Urothelium cell line (cell line): ENCODE measurements at places on chromosomes 12 and 14.

DNA sequence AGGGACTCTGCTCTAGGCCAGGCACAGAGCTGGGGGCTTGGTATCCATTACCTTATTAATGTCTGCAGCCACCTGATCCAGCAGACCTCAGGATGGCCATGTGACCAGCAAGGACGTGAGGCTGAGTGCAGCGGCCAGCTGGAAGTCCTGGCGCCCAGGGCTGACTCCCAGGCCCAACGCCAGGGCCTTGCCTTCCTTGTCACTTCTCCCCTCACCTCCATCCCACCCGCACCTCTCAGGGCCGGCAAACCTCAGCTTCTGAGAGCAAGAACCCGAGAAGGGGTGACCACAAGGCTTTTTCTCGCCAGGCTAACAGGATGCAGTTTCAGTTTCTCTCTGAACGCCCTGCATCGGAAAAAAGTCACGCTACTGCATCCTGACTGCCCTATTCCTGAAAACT, 15.4 kb downstream of the RAB35 start:
- DNase-seq, result no peak

- DNase-seq, result no peak
Measured at GRCh38 chr12:72610854-72611358, 338.7 kb downstream of the TRHDE start.

GRCh38 chr14:74980731-74981461, 21.8 kb upstream of the EIF2B2 start:
- DNase-seq, result no peak

DNA sequence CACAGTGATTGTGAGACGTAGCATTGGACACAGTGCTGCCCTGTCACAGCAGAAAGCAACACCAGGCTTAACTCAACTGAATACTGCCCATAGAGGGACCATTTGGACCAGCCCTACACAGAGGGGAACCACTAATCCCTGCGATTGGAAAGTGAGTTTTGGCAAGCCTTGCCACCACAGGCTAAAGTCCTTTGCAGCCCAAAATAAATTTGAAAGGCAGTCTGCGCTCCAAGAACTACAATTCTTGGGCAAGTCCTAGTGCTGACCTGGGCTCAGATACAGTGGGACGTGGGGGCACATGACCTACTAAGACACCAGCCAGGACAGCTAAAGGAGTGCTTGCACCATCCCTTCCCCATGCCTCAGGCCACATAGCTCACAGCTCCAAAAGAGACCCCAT, 331.4 kb upstream of the GARIN2 start:
- no peak for DNase-seq

GRCh38 chr14:93332397-93332852, 411 bp downstream of the BTBD7 start:
- peak; percentile 53 for DNase-seq

GRCh38 chr14:69797573-69798338, 715 bp upstream of the SLC10A1 start:
- DNase-seq, result no peak

GRCh38 chr12:13227191-13227590, 30.7 kb downstream of the EMP1 start:
- no peak for DNase-seq

- no peak for DNase-seq
Measured at GRCh38 chr14:29007990-29008389, 241.4 kb downstream of the FOXG1 start.

DNA sequence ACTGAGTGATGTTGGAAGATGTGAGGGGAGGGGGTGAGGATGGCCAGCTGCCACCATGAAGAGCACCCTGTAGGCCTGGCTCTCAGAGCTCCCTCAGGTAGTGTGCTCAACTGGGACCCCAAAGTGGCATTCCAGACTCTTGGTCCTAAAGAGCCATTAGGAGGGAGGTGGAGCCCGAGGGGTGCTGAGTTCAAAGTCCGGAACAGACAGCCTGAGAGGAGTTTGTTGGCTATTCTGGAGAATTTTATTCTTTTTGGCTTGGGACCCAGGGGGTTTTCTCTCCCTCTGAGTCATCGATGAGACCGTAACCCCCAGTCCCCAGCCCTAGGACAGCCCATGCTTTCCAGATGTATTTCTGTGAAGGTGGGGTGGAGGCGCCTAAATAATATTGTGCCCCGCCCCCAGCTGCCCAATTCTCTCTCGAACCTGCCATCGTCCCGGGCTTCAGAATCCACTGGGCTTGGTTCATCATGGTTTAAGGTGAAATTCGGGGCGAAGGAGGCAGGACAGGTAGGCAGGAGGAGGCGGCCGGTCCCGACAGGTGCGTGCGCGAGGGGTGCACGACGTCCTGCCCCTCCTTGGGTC, 690 bp upstream of the RBP5 start:
- no peak for DNase-seq

GRCh38 chr14:104734991-104735779, 11.2 kb downstream of the ADSS1 start:
- no peak for DNase-seq

GRCh38 chr14:51533872-51534553, 117.7 kb upstream of the FRMD6 start:
- no peak for DNase-seq

DNA sequence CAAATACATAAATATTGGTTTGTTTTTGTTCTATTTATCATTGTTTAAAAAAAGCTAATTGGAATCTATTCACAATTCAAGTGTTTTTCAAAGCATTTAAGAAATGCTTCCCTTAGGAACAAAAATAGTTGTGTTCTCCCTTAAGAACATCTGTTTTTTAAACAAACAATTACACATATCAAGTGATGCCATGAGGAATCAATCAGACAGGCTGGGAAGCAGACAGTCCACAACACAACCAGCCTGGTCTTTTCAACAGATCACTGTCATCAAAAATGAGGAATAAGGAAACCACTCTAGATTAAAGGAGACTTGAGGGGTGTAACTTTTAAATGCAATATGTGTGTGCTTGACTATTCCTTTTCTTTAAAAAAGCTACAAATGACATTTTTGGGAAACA, 25.5 kb downstream of the GALC start:
- DNase-seq, result no peak

DNA sequence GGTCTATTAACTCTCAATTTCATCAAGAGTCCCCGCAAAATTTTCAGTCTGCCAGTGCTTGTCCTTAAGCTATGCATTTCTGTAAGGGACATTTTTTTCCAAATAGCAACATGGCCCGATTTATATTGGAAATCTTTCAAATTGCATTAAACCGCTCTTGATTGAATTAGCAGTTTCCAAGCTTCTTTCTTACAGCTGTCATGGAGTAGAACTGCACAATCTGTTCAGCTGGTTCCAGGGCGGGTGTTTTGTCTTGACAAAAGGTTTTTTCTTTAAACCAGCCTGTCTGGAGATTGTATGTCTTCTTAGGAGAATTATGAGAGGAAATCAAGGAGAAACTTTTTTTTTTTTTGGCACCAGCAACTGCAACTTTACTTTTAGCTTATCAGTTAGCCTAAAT, 185.8 kb downstream of the ALG10B start:
- DNase-seq, result no peak

GRCh38 chr12:108565976-108566375, 3.6 kb downstream of the ISCU start:
- DNase-seq, result peak; percentile 68

- DNase-seq, result no peak
Measured at GRCh38 chr14:99952039-99952438, 113.2 kb upstream of the EVL start.

GRCh38 chr12:125131958-125132357, 66.7 kb downstream of the AACS start:
- no peak for DNase-seq

- no peak for DNase-seq
Measured at GRCh38 chr14:104441275-104442106, 138.1 kb upstream of the C14orf180 start.

GRCh38 chr12:100164153-100164704, 21.6 kb upstream of the BLTP3B start:
- DNase-seq, result no peak

- no peak for DNase-seq
Measured at GRCh38 chr12:68158432-68158831, 1.1 kb downstream of the IFNG start.

DNA sequence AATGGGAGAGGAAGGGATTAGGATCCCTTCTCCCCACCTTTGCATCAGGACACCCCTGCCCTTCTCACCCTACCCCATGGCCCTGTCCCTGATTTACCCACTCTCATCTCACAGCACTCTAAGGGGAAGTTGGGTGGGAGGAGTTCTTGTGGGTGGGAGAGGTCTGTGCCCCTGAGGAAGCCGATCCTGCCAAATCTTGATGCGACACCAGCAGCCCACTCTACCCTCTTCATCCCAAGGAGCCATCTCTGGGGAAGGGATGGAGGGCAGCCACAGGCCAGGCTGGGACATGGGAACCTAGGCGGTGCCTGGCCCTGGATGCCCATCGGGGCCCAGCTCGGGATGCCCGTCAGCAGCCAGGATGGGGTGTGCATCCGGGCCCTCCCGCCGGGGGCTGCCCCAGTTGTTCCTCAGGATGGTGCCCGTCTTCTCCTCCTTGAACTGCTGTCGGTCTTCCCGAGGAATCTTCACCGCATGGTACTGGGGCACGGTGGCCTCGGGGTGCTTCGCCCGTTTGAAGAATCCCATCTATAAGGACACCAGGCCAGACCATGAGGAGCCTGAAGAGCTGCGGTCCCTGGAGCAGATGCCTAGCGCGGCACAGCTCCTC, 22.8 kb downstream of the ITGA7 start:
- DNase-seq, result no peak

GRCh38 chr14:97838986-97839385, 1041.8 kb downstream of the VRK1 start:
- DNase-seq, result no peak

DNA sequence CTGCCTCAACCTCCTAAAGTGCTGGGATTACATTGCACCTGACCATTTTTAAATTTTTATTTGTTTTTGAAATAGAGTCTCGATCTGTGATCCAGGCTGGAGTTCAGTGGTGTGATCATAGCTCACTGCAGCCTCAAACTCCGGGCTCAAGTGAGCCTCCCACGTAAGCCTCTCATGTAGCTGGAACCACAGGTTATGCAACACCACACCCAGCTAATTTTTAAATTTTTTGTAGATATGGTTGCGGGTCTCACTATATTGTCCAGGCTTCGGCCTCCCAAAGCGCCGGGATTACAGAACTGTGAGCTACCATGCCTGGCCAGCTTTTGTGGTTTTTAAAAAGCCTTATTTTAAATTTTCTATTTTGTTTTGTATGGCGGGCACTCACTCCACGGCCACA, 2.2 kb upstream of the DRAM1 start:
- DNase-seq, result no peak

GRCh38 chr12:91766454-91766853, 379.2 kb downstream of the BTG1 start:
- no peak for DNase-seq

DNA sequence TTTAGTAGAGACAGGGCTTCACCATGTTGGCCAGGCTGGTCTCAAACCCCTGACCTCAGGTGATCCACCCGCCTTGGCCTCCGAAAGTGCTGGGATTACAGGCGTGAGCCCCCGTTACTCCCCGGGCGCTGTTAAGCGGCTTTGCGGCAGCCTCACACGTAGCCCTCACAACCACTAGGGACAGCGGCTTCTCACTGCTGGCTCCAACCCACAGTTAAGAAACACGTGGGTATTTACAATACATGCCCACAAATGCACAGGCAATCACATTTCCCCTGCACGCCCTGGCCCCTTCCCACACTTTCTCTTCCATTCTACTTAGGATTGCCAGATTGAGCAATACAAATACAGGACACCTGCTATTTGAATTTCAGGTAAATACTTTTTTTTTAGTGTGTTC, 37.0 kb upstream of the EIF5 start:
- no peak for DNase-seq

DNA sequence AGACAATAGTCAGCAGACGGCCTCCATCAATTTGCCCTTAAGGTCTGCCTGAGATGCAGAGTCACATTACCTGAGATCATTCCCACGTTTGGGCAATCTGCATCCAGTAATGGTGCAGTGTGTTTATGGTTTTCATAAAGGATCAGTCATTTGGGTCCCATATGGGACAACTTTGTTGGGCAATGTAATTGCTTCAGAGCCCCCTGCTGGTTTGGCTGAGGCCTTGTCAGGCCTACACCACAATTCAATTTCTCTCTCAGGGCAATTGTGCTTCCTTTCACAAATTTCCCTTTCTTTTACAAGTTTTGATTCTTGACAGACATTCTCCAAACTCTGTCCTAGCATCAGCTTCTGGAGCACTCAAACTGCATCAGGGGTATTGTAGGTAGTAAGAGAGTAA, 191.2 kb upstream of the SSTR1 start:
- DNase-seq, result no peak

GRCh38 chr12:71243370-71243769, 85.6 kb upstream of the TSPAN8 start:
- no peak for DNase-seq

GRCh38 chr12:111544032-111544431, 55.1 kb downstream of the ATXN2 start:
- no peak for DNase-seq

DNA sequence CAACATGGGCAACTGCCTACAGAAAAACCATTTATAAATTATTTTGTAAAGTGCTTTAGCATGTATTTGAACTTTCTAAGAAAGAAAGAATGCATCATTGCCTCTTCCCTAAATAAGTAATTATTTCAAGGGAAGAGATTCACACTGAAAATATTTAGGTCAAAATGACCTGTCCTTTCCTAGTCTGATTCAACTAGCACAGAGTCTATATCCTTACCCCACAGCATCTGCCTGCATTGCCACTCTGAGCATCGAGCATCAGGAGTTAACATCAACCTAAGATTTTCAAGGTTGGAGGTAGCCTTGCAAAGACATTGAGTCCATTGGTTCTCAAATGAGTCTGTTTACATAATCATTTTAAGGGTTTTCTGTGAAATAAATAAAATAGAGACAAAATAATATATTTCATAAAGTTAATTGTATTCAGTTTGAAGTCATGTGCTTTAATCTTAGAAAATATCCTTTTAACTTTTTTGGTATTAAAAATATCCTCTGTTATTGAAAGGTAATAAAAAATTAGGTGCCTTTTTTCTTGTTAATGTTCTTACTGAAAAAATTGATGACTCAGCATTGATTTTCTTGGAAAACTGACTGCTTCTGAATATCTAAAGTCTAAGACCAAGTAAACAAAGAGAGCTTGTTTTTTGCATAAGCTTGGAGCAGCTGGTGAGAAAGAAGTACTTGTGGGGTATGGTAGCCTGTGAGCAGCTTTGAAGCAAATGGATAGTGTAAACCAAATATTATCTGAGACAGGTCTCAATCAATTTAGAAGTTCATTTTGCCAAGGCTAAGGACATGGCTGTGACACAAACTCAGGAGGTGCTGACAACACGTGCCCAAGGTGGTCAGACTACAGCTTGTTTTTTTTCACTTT, 269.0 kb upstream of the CLEC14A start:
- no peak for DNase-seq

- DNase-seq, result no peak
Measured at GRCh38 chr12:57902478-57902969, 38.8 kb upstream of the ATP23 start.
